ENCODE measurements at places on chromosomes 16 and 17.

- DNase-seq, result no peak
These were observed 1.4 kb downstream of the PLCD3 start for GRCh38 chr17:45130681-45131615.

DNA sequence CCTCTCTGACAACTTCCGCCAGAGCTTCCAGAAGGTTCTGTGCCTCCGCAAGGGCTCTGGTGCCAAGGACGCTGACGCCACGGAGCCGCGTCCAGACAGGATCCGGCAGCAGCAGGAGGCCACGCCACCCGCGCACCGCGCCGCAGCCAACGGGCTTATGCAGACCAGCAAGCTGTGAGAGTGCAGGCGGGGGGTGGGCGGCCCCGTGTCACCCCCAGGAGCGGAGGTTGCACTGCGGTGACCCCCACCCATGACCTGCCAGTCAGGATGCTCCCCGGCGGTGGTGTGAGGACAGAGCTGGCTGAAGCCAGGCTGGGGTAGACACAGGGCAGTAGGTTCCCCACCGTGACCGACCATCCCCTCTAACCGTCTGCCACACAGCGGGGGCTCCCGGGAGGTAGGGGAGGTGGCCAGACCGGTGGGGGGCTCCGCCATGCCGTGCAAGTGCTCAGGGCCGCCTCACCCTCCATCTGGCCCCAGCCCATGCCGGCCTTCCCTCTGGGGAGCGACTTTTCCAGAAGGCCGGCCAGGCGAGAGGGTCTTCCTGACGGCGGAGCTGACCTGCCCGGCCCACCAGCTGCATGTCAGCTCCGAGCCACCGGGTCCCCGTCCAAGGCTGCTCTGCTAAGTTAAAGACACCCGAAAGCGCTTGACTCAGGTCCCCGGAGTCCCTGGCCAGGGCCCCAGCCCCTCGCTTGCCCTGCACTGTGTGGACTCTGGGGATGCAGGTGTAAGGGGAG lies 7.4 kb downstream of the SSTR5 start:
- DNase-seq, result no peak

- DNase-seq, result peak; percentile 74
These were observed at the start of gene PGS1 for GRCh38 chr17:78378225-78379130. Gene PGS1, plus strand, starts transcription at chr17:78378649. Its CDS starts 17 bp downstream, at chr17:78378666.

- DNase-seq, result no peak
These were observed 4.0 kb upstream of the FBXL20 start for GRCh38 chr17:39405436-39405835.

GRCh38 chr17:1776328-1776727 lies 14.5 kb downstream of the SERPINF1 start:
- no peak for DNase-seq

GRCh38 chr17:28086519-28086918 lies 44.0 kb downstream of the NLK start:
- no peak for DNase-seq

GRCh38 chr17:4858882-4859260 lies 25.7 kb downstream of the MINK1 start:
- no peak for DNase-seq

All from CD8-positive, alpha-beta memory T cell (primary cell).